ENCODE measurements at places on chromosomes 1 and 21.

GRCh38 chr1:59678493-59679228, 136.1 kb upstream of the HOOK1 start:
- DNase-seq, result no peak

GRCh38 chr1:207958376-207959139, 47.6 kb upstream of the CD34 start:
- no peak for DNase-seq

GRCh38 chr1:19455353-19455752, 30.0 kb downstream of the CAPZB start:
- DNase-seq, result no peak

DNA sequence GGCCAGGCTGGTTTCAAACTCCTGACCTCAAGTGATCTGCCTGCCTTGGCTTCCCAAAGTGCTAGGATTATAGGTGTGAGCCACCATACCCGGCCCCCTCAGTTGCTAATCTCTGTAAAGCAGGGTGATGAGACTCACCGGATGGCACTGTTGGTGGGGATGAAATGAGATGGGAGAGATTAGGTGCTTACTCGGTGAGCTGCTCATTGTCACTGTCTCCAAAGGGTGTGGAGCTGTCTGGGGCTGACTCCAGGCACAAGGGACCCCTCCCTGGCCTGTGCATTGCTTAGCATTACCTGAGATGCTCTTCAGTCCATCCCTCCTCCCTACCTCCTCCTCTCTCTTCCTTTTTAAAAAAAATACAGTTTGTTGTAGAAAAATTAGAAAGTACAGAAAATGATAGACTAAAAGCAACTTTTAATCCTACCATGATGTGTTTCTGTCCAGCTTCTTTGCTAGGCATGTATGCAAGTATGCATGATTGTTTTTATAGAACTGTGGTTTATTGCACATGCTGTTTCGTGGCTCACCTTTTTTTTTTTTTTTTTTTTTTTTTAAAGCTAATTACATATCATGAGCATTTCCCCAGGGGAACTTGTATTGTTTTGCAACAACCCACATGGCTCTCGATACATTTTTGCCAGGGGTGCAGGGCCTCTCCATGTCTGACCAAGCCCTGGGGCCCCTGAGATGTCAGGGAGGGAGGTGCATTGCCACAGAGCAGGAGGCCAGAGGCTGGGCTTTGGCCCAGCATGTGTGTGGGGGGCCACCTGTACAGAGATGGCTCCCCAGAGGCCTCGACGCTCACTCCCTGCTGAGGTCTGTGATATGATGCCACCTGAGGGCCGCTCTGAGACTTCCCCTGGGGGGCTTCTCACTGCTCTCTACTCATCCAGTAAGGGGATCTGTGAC, 55.4 kb downstream of the ARHGEF10L start:
- DNase-seq, result no peak

- no peak for DNase-seq
Observed at GRCh38 chr1:47147047-47147785, 10.0 kb downstream of the CYP4A22 start.

GRCh38 chr1:178341261-178341956, 155.4 kb downstream of the CLEC20A start:
- DNase-seq, result peak; percentile 6

DNA sequence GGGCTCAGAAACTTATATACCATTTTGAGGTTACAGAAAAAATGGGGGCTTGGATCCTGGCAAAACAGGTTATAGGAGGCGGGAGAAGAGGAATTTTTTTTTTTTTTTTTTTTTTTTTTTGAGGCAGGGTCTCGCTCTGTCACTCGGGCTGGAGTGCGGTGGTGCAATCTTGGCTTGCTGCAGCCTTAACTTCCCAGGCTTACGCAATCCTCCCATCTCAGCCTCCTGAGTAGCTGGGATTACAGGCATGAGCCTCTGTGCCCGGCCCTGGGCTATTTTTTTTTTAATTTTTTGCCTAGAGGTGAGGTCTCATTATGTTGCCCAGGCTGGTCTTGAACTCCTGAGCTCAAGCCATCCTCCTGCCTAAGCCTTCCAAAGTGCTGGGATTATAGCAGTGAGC, 24.7 kb downstream of the MROH7 start:
- DNase-seq, result no peak

DNA sequence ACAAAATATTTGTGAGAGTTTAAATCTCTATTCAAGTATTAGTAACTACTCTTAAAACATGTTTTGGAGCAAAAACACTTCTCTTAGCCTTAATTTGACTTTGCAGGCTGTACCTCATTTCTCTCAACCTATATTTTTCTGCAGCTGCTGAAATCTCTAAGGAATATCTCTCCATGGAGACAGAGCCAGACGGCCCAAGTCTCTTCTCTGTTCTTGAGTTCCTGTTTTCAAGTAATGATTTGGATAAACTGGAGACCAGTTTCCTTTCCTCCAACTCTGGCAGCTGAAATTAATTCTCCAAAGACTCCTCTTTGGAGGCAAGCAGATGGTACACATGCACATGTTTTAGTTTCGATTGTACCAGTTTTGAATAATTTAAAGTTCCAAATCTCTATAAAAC, 659.7 kb upstream of the NEGR1 start:
- no peak for DNase-seq

DNA sequence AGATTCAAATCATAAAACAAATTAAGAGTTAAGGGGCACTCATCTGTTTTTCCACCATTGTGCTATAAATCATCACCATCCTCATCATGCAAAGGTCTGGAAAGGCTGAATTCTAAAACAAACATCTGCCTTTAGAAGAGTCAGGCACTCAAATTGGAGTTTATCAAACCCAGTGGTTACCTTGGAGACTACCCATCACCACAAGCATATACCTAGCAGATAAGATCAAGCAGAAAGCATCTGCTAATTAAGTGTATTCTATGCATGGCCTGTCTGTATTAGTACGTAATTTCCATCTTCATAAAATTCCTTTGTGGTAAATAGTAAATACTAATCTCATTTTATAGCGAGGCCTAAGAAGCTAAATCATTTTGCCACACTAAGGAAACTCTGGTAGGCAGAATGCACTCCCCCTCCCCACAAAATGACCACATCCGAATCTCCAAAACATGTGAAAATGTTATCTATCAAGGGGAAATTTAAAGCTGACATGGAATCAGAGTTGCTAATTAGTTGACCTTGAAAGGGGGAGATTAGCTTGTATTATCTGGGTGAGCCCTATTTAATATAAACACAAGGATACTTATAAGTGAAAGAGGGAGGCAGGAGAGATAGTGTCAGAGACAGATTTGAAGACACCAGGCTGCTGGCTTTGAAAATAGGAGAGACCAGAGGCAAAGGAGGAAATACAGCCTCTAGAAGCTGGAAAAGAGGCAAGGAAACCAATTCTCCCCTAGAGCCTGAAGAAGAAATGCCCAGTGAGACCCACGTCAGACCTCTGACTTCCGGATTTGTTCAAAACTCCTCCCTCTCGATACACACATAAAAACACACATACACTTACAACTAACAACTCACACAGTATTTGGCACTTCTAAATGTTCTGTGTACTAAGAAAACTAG, 23.2 kb downstream of the ARID4B start:
- DNase-seq, result no peak

DNA sequence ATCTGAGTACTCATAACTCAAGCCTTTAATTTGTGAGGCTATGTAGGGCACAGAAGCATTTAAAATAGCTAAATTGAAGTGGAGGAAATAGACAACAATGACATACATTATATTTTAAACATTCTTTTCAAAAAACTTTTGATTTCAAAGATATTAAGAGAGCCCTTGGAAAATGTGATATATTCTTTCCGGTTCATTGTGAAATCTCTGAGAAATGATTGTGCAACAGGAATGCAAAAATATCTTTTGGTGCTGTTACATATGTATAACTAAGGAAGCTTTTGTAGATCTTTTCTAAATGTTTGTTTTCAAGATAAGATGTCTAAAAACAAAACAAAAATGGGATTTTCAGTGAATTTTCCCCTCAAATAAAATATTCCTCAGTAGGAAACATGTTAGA, 185.2 kb downstream of the LEPR start:
- no peak for DNase-seq

GRCh38 chr21:45228656-45229240, 58.9 kb downstream of the POFUT2 start:
- DNase-seq, result no peak

DNA sequence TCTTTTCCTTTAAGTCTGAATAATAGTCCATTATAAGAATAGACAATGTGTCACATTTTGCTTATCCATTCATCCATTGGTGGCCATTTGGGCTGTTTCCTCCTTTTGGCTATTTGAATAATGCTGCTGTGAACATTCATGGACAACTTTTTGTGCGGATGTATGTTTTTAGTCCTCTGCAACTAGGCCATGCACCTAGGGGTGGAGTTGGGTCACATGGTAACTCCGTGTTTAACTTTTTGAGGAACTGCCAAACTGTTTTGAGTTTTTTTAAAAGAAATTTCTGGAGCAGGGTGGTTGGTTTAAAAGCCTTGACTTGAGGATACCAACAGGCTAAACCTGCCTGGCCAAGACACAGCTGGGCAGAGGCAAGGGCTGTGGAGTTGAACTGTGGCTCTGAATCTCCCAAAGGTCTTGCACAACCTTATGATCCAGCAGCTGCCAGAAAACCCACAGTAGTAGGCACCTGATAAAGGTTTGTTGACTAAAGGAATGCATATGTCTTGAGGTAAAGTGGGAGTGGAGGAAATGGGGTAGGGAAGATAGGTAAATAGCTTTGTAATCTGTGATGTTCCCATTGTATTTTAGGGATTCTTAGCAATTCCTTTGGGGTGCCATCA, 5.6 kb upstream of the RPTN start:
- no peak for DNase-seq

- no peak for DNase-seq
Observed at GRCh38 chr1:220803401-220804201, 16.9 kb downstream of the MTARC1 start.

- no peak for DNase-seq
Observed at GRCh38 chr1:236773919-236774318, 21.2 kb upstream of the MTR start.

- DNase-seq, result no peak
Observed at GRCh38 chr1:162740755-162741154, 49.7 kb upstream of the HSD17B7 start.

DNA sequence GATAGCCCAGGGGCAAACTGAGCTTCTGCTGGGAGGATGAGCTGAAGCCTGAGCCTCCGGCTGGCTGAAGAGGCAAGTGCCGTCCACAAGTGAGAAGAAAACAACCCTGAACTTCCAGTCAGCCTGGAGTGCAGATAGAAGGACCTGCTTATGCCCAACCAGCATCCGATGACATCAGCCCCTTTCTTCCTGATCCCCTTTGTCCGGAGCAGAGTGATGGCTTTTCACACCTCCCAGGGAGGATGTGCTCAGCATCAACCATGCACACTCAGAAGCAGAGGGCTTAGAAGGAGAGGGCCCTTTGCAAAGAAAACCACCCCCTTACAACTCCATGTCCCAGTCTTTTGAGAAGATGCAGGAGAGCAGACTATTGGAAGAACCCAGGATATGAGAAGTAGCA, 23.7 kb upstream of the REG4 start:
- no peak for DNase-seq

DNA sequence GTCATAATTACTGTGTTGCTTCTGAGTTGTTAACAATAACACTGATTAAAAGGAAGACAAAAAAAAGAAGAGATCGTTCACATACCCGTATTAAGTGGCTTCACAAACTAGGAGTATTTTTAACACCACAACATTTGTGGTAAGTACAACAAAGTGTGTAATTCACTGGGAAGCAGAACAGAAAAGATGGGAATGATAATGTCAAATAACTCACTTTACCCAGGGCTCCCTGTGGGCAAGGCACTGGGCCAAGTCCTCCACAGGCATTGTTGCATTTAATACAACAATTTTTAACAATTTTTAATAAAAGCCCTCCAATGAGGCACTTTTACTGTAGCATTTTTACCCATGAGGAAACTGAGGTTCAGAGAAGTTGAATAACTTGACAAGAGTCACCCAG, 385.0 kb upstream of the ST6GALNAC5 start:
- no peak for DNase-seq

DNA sequence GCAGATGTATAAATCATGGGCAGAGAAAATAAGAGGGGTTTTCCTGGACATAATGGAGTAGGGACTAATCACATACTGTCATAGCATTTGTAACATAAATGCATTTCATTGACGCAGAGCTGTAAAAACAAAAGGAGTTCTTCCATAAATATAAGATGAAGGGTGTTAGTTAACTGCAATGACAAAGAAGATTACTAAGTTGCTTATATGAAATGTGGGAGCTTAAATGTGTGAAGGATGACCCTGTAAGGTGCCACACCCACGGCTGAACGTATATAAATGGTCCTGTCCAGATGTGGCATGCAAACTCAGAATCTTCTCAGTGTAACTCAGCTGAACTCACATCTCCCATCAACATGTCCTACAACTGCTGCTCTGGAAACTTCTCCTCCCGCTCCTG, at the start of gene KRTAP13-1:
Gene KRTAP13-1 (plus strand): TSS at position 301 of the 400 bp plus-strand sequence. CDS start 56 bp downstream, at position 357.
- DNase-seq, result no peak

GRCh38 chr1:32321712-32322291, 14.2 kb downstream of the MARCKSL1 start:
- DNase-seq, result no peak

DNA sequence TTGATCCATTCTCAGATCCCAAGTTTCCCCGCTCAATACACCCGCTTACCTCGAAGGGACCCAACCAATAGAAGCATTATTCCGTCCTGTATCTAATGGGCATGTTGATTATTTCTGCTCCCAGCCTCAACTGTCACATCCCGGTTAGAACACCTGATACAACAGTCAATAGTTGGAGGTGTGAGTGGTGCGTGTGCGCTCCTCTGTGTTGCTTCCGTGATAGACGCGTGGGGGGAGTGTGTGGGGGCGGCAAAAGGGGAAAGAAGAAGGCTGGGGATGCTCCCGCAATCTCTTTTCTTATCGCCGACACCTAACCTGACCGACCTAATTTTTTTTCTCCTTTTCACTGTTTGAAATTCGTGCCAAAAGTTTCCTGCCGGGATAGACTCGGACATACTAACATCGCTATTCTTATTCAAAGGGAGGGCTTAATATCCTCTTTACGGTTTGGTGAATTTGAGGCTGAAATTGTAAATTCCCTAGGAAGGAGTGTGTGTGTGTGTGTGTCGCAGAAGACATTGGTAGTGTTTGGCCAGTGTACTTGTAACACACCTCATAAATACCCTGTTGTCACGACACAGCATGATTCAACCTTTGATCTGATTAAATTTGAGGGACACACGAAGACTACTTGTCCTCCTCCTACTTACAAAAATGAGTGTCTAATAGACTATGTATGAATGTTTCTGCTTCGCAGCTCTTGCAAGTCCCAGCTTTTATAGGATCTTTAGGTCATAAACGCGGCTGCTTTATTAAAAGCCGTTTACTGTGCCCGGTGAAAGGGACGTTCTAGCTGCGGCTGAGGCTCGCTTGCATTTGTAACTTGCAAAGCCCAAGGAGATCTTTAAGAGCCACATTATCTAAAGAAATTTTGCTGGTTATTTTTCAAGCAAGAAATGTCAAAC, 1.5 kb upstream of the PROX1 start:
- no peak for DNase-seq

GRCh38 chr1:112849425-112850033, 106.5 kb downstream of the SLC16A1 start:
- peak; percentile 20 for DNase-seq

DNA sequence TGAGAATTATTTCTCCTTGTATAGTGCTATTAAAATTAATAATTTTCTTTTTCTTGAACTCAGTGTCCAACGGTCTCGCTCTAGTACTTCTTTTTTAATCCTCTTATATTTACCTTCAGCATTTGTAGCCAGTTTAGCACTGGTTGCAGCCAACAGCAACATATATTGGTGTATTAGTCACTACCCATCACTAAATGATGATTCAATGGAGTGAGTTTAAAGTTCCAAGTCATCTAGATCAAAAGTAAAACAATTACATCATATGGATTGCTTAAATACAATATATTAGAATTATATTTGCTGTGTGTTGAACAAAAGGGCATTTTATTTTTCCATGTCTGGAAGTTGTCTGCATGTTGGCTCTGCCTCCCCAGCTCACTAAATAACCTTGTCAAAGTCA, 591.8 kb downstream of the ADGRL2 start:
- no peak for DNase-seq

All from occipital lobe (tissue), 3 donors.